ENCODE measurements at places on chromosomes 2 and 18.

GRCh38 chr2:18907508-18907907 lies 318.1 kb upstream of the NT5C1B start:
- DNase-seq, result no peak

DNA sequence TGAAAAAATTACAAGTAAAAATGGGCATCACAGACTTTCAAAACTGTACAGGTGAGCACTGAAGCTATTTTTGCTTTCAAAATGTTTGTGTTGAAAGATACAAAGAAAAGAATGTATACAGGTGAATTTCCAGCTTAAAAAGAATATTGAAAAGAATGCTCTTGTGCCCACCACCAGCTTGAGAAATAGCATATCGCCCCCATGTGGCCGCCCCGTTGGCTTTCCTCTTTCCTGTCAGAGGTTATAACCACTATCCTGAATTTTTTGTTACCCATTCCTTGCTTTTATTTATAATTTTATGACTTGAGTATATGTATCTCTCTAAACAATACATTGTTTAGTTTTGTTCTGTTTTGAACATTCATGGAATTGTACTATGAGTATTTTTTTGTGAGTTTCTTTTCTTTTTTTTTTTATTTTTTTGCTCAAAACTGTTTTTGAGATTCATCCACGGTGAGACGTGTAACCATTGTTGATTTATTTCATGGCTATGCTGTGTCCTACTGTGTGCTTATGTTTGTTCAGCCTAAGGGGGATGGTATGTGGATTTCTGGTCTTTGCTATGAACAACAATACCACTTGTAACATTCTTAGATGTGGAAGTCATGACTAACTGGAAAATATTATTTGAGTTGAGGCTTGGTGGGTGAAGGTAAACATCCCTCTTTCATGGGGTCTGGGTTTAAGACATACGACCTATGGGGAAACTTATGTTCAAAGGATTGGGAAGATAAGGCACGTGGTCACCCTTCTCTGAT lies 11.6 kb downstream of the TRPM8 start:
- no peak for DNase-seq

- peak; percentile 63 for DNase-seq
Observed at GRCh38 chr2:144703852-144704708, 184.2 kb upstream of the ZEB2 start.

DNA sequence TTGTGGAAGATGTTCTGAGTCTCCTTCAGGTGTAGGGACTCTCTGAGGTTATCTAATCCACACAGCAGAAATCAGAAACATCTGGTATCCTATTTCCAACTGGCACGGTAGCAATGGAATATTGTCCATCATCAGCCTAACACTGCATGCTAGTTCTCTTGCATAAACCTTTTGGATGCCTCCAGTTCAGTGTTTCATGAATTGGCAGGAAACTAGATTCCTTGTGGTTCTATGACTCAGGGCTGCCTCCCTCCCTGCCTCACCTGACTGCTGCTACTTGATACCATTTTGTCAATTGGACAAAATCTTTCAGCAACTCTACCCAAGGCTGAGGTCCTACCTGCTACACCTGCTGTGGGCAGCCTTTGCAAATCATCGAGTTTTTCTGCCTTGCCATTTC lies 130.9 kb downstream of the TPGS2 start:
- DNase-seq, result peak; percentile 77

All from stromal cell of bone marrow (primary cell).